ENCODE measurements at places on chromosomes 12 and 14. TPM values are rescaled to one million over a fixed set of nuclear protein-coding genes. Genes with fewer than 3 reads are reported as not detected.

DNA sequence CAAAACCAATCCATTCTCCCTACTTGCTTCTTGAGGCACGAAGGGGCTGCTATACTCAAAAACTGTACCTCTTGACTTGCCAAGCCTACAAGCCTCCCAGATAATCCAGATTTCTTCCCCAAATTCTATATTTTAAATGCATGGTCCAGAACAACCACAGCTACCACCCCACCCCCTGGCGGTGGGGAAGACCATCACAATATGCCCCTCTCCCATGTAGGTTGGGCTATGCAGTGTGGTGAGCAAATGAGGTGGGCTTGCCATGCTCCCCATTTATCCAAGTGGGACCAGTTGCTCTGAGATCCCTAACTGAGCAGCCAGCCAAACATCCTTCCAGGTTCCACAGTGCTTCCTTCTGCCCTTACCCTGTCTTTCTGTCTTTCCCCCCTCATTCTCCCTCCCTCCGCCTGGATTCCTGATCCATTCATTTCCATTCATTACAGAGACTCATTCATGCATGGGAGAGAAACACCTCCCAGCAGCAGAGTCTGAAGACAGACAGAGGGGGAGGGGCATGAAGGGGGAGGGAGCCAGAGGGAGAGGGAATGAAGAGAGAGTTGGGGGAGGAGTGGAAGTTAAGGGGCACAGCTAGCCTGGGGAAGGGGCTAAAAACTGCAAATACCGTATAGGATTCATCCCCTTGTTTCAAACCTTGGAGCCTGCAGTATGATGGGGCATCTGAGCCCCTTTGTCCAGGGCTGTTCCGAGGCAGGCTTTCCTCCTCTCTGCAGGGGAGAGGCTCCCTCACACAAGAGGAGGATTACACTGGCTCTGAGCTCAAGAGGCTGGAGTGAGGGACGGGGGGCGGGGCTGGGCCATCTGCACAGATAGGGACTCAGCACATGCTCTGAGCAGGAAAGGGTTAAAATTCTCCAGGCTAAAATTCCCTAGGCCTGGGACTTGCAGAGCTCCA is 4.4 kb downstream of the ZNF219 start:
- peak; percentile 65 for DNase-seq

DNA sequence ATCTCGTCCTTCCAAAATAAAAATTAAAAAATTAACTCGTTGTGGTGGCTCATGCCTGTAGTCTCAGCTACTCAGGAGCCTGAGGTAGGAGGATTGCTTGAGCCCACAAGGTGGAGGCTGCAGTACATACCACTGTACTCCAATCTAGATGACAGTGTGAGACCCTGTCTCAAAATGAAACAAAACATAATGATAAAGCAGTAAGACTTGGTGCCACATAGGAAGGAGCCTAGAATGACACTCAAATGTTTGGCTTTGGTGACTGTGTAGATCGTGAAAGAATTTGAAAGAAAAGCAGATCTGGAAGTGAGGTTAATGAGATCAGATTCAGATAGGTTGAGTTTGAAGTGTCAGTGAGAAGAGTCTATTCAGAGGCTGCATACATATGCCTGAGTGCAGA is 150.1 kb upstream of the ATP2B1 start:
- DNase-seq, result no peak

DNA sequence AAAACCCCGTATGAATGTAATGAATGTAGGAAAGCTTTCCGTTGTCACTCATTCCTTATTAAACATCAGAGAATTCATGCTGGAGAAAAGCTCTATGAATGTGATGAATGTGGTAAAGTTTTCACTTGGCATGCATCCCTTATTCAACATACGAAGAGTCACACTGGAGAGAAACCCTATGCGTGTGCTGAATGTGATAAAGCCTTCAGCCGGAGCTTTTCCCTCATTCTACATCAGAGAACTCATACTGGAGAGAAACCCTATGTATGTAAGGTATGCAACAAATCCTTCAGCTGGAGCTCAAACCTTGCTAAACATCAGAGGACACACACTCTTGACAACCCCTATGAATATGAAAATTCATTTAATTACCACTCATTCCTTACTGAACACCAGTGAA is 23.8 kb downstream of the ZNF891 start:
- DNase-seq, result no peak

- DNase-seq, result no peak
Observed at GRCh38 chr14:43525658-43526057, 981.4 kb downstream of the FSCB start.

GRCh38 chr12:117494833-117495655 is 133.6 kb upstream of the NOS1 start:
- peak; percentile 70 for DNase-seq

The EPYC gene
- polyA plus RNA-seq, result not detected

DNA sequence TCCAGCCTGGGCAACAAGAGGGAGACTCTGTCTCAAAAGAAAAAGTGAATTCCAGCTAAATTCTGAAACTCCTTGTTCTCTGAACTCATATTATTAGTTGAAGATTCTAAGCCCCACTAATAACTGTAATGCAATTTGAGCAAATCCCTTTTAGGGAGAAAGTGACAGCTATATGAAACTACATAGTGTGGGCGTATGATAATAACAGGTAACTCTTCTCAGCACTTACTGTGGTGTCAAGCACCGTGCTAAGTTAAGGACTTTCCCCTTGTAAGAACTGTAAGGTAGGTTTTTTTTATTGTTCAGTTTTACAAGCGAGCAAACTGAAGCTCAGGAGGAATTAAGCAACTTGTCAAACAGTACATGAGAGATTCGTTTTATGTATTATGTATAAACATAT is 5.4 kb downstream of the ANKRD13A start:
- DNase-seq, result no peak

The PLBD1 gene
- 50.1 TPM for polyA plus RNA-seq

- DNase-seq, result no peak
Observed at GRCh38 chr12:90078344-90078743, 369.7 kb upstream of the ATP2B1 start.

- no peak for DNase-seq
Observed at GRCh38 chr12:107287436-107288413, 194.4 kb upstream of the CRY1 start.

DNA sequence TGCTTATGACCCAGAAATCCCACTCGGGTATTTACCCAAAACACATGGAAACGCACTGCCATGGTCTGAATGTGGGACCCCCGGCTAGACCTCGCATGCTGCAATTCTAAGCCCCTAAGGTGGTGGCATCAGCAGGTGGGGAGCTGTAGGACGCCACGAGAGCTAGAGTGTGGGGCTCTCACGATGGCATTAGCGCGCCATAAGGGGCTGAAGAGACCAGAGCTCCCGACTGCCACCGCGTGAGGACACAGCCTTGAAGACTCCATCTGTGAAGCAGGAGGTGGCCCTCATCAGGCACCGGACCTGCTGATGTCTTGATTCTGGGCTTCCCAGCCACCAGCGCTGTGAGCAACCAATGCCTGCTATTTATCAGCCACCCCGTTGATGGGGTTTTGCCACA is 40.3 kb downstream of the RIMBP2 start:
- no peak for DNase-seq

- no peak for DNase-seq
Observed at GRCh38 chr12:56018356-56018755, 2.5 kb upstream of the IKZF4 start.

The GNB3 gene
- polyA plus RNA-seq, result 8.4 TPM

GRCh38 chr14:55354500-55354899 is 57.1 kb downstream of the ATG14 start:
- DNase-seq, result no peak

The ARHGEF25 gene
- polyA plus RNA-seq, result 29.8 TPM

The B4GALNT3 gene
- 14.1 TPM for polyA plus RNA-seq

The HAL gene
- 1.00 TPM for polyA plus RNA-seq

- DNase-seq, result no peak
Observed at GRCh38 chr12:105315726-105316125, 14.8 kb upstream of the C12orf75 start.

DNA sequence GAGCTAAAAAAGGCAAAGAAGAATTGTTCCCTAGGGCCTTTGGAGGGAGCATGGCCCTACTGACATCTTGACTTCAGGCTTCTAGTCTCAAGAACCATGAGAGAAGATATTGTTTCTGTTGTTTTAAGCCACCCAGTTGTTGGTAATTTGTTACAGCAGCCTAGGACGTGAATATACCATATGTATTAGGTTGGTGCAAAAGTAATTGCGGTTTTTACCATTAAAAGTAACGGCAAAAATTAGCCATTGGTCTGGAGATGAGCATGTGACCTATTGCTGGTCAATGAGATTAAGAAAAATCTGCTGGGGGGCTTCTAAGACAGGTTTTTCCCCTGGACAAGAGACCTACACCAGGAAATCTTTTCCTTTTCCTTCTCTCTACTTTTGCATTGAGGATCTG is 9.8 kb upstream of the HRK start:
- no peak for DNase-seq

The OLR1 gene
- 1.3 TPM for polyA plus RNA-seq

GRCh38 chr12:50112456-50113218 is 601 bp downstream of the COX14 start:
- no peak for DNase-seq

The NR2C1 gene
- 66.8 TPM for polyA plus RNA-seq

GRCh38 chr12:81573228-81573627 is 185.9 kb downstream of the PPFIA2 start:
- no peak for DNase-seq

- DNase-seq, result no peak
Observed at GRCh38 chr12:11564984-11565651, 84.4 kb upstream of the ETV6 start.

GRCh38 chr14:105498430-105499255 is 7.6 kb downstream of the TEDC1 start:
- no peak for DNase-seq

The TBC1D30 gene
- 5.8 TPM for polyA plus RNA-seq

The MYF6 gene
- 0.20 TPM for polyA plus RNA-seq

The SLC38A4 gene
- 13.4 TPM for polyA plus RNA-seq

- DNase-seq, result no peak
Observed at GRCh38 chr14:93732524-93732923, 55.8 kb downstream of the PRIMA1 start.

- no peak for DNase-seq
Observed at GRCh38 chr12:32379667-32380066, 19.7 kb upstream of the FGD4 start.

- DNase-seq, result no peak
Observed at GRCh38 chr12:132545164-132545953, 55.4 kb downstream of the FBRSL1 start.

DNA sequence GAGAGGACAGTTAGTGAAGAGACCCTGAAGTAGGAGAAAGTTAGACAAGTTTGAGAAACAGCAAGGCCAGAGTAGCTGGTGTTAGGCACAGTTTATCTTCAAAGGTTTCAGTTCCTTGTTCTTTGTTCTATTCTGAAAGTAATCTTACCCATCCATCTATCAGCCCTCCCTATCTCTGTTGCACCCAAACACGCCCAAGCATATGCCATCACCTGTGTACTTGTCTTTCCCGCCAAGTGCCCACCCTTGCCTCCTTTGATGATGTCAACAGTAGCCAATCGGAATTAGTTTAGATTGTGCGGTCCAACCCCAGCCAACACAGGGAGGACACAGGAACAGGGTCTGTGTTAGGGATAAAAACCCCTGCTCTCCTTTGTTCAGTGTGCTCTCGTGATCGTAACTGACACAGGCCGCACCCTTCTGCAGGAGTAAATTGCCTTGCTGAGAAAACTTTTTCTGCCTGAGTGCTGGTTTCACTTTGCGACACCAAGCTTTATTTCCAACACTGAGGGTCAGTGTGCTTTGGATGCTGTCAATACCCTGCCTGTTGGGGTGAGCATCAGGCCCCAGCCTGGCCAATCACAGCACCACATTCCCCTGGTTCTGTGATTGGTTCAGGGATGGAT is 4.7 kb upstream of the TMEM229B start:
- DNase-seq, result no peak

The GARIN6 gene
- not detected for polyA plus RNA-seq

The TIGAR gene
- polyA plus RNA-seq, result 4.9 TPM

DNA sequence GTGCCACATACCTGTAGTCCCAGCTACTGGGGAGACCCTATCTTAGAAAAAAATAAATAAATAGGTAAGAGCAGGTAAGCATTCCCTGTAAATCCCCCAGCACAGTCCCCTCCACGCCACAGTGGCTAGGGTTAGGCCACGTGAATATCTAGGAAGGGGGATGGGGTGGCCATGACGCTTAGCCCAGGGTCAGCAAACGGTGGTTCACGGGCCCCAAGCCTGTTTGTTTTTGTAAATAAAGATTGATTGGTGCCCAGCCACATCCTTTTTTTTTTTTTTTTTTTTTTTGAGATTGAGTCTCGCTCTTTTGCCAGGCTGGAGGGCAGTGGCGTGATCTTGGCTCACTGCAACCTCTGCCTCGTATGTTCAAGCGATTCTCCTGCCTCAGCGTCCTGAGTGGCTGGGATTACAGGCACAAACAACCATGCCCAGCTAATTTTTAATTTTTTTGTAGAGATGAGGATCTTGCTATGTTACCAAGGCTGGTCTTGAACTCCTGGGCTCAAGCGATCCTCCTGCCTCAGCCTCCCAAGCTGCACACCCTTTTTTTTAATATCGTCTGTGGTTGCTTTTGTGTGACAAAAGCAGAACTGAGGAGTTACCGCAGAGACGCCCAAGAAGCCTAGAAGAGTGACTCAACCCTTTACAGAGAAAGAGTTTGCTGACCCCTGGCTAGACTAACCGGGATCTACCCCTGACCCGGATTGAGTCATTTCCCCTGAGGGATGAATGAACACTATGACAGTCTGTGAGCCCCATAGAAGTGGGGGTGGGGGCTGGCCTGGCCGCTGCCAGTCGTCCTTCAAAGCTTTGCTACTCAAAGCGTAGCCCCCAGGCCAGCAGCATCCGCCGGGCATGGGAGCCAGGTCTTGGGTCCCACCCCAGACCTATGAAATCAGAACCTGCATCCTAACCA is 113.7 kb upstream of the NCOR2 start:
- DNase-seq, result no peak

GRCh38 chr14:60245380-60246177 is 3.4 kb upstream of the PPM1A start:
- DNase-seq, result no peak

DNA sequence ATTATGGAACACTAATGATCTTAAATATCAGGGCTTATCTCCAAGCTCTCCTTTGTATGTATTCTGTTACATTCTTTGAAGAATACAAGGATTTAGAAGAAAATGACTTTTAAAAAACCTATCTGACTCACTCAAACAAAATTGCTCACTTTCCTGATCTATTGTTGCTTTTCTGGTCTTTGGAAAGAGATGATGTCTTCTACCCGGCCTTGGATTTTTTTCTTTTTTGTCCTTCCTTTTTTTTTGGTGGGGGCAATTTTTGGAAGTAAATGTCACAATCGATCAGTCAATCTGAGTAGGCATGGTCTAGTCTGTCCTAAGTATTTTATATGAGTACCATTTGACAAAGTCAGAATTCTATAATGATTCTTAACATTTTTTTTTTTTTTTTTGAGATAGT is 10.5 kb upstream of the CALM1 start:
- no peak for DNase-seq

The PRIMA1 gene
- 1.00 TPM for polyA plus RNA-seq
